ENCODE measurements at places on chromosomes 4 and X.

GRCh38 chr4:57854748-57855147, 744.6 kb upstream of the IGFBP7 start:
- DNase-seq, result no peak

GRCh38 chr4:7657545-7658297, 223.0 kb upstream of the PSAPL1 start:
- DNase-seq, result no peak

DNA sequence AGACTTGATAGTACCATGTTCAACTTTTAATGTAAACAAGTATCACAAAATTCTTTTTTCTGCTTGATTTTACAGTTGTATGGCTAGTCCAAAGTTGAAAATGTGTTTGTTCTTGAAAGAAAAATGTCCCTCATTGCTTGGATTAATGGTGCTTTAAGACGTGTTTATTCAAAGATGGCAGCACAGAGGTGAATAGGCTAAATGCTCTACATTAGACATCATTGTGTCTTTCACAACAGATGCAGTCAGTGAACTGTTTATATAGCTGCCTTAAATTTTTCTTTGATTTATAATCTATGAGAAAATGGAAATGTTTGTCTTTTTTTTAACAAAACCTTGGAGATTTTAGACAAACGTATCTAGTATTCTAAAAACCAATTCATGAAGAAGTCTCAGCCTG, 137.3 kb downstream of the BMPR1B start:
- DNase-seq, result no peak

DNA sequence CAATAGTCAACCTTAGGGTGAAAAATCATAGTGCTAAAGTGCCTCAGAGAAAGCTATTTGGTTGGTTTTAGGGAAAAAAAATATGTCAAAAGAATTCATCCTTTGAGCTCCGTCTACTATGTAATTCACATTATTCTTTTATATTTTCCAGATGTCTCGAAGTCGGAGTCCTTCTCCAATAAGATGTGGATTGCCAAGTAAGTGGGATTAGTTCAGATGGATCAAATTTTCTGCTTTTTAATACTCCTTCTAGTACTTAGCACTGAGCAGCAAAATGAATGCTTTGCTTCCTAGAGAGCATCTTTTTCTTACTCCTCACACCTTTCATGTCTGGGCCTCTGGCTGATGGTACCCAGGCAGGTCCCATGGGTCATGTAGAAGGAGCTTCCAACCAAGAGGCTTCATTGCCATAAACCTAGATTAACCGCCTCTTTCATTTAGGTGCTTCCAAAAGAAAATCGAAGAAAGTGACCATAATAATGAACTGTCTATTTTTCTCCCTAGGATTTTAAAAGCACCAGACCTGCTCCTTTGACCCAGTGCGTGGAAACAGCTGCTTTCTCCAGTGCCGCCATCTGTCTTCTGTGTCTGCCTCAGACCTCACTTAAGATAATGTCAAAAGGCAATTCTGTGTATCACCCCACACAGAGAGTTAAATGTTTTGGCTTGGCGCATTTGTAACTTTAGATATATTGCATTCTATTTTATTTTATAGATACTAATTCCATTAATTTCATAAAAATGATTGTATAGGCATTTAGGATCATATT, 43.5 kb downstream of the SPATA18 start:
- no peak for DNase-seq

GRCh38 chr4:109699553-109700225, 3.6 kb downstream of the CASP6 start:
- DNase-seq, result no peak

DNA sequence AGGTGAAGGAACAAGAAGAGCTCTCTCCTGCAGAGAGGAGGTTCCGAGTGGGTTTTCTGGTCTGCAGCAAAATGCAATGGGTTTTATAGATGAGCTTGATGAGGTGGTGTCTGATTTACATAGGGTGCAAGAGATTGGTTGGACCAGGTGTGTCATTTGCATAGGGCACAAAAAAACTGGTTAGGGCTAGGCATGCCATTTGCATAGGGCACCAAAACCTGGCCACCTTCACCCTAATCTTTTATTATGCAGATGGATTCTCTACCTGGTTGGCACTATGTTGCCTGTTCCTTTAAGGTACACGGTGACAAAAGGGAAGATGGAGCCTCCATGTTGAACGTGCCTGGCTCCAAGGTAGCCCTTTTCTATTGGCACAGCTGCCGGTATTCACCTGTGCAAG, 94.5 kb upstream of the PRKX start:
- DNase-seq, result no peak

DNA sequence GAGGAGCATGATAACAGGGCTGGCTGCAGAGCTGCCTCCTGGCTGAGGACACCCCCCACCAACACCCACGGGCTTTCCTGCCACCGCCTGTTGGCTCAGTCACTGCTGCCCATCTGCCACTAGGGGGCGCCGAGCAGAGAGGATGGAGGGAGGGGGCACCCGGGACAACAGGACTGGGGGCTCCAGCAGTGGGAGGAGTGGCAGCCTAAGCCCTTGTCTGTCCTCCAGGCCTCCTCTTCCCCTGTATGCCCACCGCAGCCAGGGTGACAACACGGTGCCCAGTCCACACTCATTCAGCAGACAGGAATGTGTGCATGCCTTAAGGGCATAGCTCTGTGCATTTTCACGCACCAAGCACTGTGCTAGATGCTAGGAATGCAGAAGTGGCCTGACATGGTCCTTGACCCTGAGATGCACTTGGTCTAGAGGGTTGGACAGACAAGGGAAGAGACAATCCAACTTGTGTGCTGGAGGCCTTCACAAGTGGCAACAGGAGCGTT, 149.9 kb downstream of the AMMECR1 start:
- peak; percentile 30 for DNase-seq
